Central memory CD8-positive, alpha-beta T cell (primary cell): ENCODE measurements at places on chromosomes 6 and 20.

DNA sequence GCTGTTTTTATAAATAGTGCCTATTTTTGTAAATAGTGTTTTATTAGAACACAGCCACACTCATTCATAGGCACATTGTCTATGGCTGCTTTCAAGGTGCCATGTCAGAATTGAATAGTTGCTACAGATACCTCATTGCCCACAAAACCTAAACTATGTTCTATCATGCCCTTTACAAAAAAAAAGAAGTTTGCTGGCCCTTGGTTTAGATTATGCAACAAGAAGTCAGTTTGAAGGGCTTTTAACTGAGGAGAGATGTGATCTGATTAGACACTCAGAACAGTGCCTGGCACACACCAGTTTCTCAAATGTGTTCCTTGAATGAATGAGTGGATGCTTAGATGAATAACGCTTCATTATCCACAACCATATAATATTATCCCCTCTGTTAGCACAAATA, 366.1 kb downstream of the MAFB start:
- no peak for DNase-seq

DNA sequence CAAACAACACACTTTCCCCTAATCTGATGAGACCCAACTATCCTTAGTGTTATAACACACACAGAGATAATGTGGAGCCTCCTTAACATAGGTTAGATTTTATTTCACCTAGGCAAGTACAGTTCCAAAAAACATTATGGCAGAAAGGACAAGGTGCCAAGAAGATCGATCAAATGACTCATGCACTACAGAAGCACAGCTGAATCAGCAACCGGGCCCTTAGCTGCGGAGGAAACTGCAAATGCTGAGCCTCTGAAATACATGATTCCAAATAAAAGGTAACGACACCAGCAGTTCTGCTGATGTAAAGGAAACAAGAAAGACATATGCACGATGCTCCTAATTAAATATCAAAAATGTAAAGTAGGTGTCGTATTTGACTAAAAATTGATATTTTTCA, 19.9 kb upstream of the MUC21 start:
- DNase-seq: no peak

DNA sequence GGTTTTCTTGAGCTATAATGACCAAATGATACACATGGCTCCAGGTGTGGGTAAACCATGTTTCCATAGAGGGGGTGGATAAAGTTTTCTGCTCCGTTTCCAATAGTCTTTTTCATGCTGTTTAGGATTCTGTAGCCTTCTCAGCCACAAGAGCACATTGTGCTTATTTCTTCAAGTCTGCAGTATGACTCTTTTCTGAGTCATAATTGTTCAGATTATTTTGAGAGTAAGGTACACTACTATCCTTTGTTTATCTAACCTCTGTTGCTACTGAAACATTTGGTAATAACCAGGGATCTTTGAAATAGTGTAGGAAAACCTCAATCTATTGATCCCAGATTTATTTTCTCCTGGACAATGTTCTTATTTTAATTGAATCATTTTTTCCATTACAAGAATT, 247.9 kb upstream of the BMP2 start:
- DNase-seq: no peak

DNA sequence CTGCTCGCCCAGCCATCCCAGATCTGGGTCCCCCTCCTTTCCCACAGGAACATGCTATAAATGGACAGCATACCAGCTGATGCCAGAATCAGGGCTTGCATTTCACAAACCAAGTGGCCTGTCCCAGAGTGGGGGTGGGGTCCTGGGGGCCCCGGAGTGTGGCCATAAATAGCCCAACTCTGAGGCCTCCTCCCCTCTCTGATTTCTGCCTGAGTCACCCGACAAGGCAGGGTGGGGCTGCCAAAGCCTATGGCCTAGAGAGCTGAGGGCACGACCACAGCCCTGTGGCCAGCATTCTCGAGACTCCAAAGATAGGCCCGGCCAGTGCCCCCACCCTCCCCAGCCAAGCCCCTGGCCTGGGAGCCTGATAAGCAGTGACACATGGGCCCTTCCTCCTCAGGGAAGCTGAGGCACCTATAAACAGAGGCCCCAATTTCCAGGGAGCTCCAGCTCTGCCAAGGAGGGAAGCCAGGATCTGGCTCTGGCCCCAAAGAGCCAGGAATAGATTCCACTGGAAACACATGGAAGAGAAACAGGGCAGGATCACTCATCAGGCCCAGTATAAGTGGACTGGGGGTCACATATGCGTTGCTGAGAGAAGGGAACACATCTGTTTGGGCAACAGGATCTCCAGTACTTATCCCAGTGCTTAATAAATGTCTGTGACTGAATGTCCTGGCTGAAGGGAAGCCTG, 20.3 kb downstream of the SNTA1 start:
- DNase-seq: no peak

- no peak for DNase-seq
Measured at GRCh38 chr6:46091080-46091478, 38.7 kb upstream of the ENPP4 start.

DNA sequence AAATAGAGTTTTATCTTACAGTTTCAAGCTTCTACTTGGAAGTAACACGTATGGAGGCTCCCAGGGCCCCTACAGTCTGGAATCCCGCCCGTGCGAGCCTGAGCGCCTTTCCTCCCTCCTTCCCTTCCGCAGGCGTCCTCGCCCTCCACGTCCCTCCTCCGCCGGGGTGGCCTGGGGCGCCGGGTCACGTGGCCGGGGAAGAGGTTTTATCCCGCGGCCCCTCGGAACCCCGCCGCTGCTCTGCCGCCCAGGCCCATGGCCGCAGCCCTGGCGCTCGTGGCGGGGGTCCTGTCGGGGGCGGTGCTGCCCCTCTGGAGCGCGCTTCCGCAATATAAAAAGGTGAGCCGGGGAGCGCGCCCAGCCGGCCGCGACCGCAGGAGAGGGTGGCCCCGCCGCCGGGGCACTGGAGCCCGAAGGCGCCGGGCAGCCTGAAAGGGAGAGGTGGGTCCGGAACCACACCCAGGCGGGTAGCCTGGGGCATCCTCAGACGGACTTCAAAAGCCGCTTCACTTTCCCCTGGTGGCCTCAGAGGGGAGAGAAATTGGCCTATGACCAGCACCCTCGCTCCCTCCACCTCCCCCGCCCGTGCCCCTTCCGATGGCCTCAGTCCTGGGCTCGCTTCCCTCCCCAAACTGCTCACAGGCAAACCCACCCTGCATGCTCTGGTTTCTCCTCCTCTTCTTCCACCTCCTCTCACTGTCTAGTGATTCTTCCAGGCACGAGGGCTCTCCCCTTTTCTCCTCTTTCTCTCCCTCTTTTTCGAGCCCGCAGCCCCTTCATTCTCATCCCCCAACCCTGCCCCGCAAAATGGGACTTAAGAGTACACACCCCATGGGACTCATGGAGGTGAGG, at the start of gene CLPSL2:
Gene CLPSL2, plus strand, starts transcription at position 235 of the 852 bp plus-strand sequence. Its CDS starts 21 bp downstream, at position 256.
- no peak for DNase-seq

GRCh38 chr6:17098538-17098937, 3.3 kb upstream of the STMND1 start:
- DNase-seq: no peak

DNA sequence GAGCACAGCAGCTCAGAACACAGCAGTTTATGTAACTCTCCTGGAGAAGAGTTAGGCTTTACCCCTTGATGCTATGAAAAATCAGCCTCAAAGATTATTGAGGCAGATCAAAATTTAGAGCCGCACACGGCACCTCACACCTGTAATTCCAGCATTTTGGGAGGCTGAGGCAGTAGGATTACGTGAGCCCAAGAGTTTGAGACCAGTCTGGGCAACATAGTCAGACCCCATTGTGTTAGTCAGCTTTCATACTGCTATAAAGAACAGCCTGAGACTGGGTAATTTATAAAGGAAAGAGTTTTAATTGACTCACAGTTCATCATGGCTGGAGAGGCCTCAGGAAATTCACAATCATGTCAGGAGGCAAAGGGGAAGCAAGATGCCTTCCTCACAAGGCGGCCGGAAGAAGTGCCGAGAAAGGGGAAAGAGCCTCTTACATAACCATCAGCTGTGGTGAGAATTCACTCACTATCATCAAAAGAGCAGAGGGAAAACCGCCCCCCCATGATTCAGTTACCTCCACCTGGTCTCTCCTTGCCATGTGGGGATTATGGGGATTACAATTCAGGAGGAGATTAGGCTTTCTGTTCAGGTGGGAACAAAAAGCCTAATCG, 87.7 kb downstream of the SGK1 start:
- no peak for DNase-seq

GRCh38 chr6:168383062-168383854, 57.7 kb upstream of the SMOC2 start:
- DNase-seq: no peak

GRCh38 chr6:129539032-129539431, 170.9 kb downstream of the ARHGAP18 start:
- no peak for DNase-seq

GRCh38 chr6:72348926-72349325, 272.9 kb upstream of the KCNQ5 start:
- no peak for DNase-seq

DNA sequence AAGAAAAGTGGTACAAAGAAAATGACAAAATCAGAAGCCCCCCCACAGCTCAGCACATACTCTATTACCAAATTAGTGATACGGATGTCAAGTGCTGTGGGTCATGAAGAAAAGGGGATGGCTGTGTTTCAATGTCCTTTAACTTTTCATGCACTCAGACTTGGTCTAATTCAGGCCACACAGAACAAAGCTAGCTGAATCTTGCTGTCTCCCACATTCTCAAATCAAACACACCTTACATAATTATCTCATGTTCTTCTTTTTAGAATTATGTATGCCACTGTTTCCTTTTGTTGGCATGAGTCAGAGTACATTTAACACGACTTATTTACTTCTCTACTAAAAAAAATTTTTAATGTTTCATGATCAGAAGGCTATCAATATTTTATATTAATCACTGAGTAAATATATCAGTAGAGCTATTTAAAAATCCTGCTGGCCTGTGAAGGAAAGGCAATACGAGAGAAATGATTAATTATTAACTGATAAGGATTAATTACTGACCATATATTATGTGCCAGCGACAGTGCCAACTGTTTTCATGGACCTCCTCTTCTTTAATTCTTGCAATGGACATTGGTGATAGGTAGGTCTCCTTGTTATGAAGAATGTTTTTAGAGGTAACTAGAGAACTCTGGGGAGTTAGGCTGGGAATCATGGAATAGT, 596.5 kb upstream of the AGPAT4 start:
- DNase-seq: no peak

DNA sequence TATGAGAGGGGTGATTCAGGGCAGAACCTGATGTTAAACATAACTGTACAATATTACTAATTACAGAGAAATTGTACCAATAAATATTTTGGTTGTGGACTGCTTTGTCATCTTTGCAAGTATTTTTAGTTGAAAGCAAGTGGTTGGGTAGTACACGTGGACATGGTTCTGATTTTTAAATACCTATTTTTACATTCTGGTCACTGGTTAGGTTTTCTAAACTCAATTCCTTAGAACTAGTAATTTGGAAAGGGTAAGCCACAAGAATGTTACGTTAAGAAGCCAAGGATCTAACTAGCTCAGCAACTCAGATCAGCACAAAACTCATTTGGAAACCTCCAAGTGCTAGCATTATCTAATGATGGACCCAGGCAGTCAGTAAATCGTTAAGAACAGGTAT, 2.7 kb downstream of the EPB41L2 start:
- no peak for DNase-seq

GRCh38 chr20:39112178-39112743, 150.1 kb downstream of the DHX35 start:
- no peak for DNase-seq

GRCh38 chr6:150276937-150277742, 91.7 kb upstream of the IYD start:
- no peak for DNase-seq

DNA sequence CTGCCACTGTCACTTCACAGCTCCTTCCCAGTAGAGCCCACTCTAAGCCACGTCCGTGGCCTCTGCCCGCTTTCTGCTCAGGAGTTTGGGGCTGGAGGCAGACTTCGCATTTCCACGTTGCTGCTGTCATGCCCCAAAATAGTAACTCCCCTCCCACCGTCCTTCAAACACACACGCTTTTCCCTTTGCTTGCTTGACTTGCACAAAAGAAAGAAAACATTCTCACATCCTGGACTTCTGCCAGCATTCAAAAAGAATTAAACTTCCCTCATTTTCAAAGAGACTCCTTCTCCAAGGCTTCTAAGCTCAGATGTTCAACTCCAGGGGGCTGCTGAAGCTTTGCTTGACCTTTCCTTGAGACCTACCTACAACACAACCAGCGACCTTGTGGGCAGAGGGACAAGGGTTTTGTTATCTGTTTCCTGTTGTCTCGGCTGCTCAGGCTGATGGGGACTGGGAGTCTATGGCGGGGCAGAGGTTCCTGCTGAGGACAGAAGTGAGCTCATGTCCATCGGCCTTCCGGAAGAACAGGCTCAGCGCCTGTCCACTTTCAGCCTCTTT, 263.8 kb upstream of the FOXQ1 start:
- no peak for DNase-seq

GRCh38 chr6:105259913-105260889, 80.4 kb upstream of the POPDC3 start:
- DNase-seq: no peak

DNA sequence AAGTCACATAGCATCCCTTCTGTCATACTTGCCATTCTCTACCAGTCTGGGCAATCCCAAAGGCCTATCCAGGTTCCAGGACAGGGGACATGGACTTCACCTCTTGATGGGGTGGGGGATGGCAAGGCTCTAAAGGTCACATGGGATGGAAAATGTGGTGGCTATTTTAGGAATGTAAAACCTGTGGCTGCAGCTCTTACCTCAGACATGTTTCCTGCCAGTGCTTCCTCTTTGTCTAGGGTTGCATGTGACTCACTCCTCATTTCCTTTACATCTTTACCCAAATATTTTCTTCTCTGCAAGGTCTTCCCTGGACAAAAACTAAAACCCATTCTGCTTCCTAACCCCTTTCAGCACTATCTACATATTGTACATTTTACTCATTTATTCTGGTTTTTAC, 135.7 kb downstream of the BTBD3 start:
- no peak for DNase-seq

- DNase-seq: no peak
Measured at GRCh38 chr6:5141046-5141445, 55.9 kb downstream of the PPP1R3G start.

DNA sequence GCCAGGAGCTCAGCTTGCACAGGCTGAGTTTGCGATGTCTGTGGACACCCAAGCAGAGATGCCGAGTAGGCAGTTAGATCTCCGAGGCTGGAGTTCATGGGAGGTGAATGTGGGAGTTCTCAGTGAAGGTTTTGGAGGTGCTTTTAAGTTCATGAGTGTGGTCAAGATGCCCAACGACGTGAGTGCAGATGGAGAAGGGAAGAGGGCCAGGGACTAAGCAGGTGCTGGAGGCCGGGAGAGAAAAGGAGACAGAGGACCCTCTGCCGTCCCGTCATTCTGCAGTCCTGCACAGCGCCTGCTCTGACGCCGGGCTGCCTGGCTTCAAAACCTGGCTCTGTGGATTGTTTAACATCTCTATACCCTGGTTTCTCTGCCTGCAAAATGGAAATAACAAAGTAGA, 15.5 kb downstream of the ITPR3 start:
- DNase-seq: no peak

- no peak for DNase-seq
Measured at GRCh38 chr20:20706285-20706684, 6.2 kb downstream of the RALGAPA2 start.
